Gastrocnemius medialis (tissue), 4 donors: ENCODE measurements at places on chromosomes 12 and 14. TPM values are rescaled to one million over a fixed set of nuclear protein-coding genes. Genes with fewer than 3 reads are reported as not detected.

The B3GNT4 gene
- not detected for total RNA-seq

The IFI27 gene
- total RNA-seq, result 140 TPM

The KCNC2 gene
- total RNA-seq, result not detected

The KRT73 gene
- total RNA-seq, result not detected

The EXOC3L4 gene
- 0.35 TPM for total RNA-seq

The ANKRD33 gene
- total RNA-seq, result not detected

The PHLDA1 gene
- total RNA-seq, result 12.2 TPM

The RD3L gene
- total RNA-seq, result not detected

The SLC39A5 gene
- total RNA-seq, result not detected

The DLGAP5 gene
- not detected for total RNA-seq

The POTEG gene
- not detected for total RNA-seq

The NGB gene
- total RNA-seq, result not detected
